ENCODE measurements at places on chromosomes 2 and 18.

DNA sequence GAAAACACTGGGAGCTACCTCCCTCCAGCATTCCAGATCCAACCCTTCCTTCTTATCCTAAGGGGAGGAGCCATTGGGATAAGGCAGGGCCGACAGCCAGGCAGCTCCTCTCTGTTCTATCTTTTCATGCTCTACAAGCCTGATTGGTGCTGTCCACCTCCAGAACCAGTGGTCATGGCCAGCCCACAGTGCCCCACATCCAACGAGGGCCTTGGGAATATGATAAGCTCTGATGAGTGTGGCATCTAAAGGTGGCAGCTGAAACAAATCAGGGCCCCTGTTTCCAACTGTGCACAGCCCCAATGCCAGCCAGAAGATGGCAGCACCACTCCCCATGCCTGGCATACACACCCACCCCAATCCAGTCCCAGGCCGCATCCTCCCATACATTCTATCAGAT lies 329.3 kb downstream of the C1D start:
- no peak for DNase-seq

GRCh38 chr2:105798595-105798994 lies 53.9 kb downstream of the NCK2 start:
- no peak for DNase-seq

DNA sequence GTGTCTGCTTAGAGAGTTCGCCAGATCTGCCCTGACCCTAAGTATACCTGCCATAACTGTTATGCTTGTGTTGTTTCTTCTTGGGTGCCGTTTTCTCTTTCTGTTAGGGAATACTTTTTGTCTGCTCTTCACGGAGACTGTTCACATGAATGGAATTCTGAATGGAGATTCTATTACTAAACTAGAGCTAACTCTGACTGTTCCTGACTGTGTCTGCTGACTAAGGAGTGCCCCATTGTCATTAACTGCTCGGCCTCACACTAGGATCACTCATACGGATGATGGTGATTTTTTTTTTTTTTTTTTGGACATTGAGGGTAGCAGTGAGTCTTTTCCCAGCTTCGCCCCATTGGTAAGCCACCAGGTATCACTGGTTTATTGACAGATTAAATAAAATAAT lies 104.8 kb upstream of the SLC8A1 start:
- no peak for DNase-seq

GRCh38 chr2:57107353-57107752 lies 923.6 kb downstream of the CCDC85A start:
- no peak for DNase-seq

GRCh38 chr2:9694661-9695234 lies 64.0 kb upstream of the YWHAQ start:
- no peak for DNase-seq

- no peak for DNase-seq
These were observed 21.8 kb downstream of the ATAD2B start for GRCh38 chr2:23905155-23905554.

DNA sequence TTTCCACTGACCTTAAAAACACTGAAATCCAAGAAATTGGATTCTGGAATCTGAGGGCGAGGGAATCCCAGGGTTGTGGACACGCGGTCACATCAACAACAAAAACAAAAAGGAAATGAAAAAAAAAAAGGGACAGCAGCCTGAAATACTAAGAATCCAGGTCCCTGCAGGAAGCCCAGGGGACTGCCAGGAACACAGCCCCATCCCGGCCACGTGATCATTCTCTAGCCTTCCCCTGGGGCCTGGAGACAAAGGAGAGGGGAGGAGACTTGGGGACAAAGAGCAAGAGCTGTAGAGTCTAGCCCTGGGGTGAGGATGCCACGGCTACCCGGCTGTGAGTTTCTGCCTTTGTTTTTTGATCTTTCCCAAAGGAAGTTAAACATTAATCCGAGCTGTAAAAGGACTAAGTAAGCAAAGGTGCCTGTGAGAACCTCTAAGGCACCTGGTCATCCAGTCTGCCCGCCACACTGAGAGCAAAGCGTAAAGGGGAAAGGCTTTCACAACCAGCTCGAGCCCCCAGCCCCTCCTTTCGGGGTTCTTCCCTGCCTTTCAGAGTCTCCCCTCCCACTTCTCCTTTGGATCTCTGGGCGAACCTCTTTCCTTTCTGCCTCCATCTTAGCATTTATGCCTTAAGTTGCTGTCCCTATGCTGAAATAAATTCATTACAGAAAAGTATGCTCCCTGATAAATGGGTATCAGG lies 57.9 kb upstream of the MSH2 start:
- DNase-seq = no peak

GRCh38 chr18:446941-447560 lies 53.5 kb downstream of the COLEC12 start:
- no peak for DNase-seq

- DNase-seq = no peak
These were observed 73.0 kb downstream of the NCKAP5 start for GRCh38 chr2:133495226-133495625.

GRCh38 chr2:109353806-109354745 lies 225.1 kb downstream of the SH3RF3 start:
- no peak for DNase-seq

DNA sequence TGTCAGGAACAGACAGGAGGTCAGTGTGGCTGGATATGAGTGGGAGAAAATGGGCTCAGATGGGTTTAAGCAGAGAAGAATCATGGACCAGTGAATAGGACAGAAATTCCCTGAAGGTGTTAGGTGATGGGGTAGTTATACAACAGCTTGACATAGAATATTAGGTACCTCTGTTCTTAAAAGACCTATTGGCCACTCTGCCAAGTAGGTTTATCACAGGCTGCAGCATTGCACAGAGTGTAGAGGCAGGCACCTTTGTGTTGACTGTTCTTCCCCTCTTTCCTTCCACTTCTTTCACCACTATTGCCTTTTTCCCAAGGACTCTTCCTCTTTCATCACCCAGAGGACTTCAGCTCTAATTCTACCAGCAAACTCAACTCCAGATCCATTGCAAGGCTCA lies 274.4 kb downstream of the CDCA7 start:
- no peak for DNase-seq

- DNase-seq = no peak
These were observed 38.2 kb downstream of the IMMT start for GRCh38 chr2:86157009-86157556.

- no peak for DNase-seq
These were observed 302.3 kb upstream of the ID2 start for GRCh38 chr2:8379549-8379948.

Data from activated CD4-positive, CD25-positive, alpha-beta regulatory T cell treated with anti-CD3 and anti-CD28 coated beads, Interleukin-2, amount 50 U/mL, for 16 hours (primary cell).